ENCODE measurements at places on chromosomes 4 and X.

DNA sequence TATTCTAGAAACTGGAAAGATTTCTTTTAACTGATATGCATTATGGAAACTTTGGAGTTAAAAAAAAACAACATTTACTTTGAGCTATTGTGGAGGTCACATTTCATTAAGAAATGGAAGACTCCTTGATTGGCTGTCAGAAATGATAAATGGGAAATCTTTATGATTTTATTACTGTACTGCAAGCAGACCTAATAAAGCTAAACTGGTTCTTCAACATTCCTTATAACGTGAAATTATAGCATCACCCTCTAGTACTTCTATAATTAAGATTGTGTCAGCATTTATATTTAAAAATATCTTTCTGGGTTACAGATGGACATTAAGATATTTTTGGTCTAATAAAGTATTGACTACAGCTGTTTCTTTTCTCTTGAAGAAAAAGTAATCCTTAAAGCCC is 213.8 kb upstream of the PACRGL start:
- DNase-seq: no peak

DNA sequence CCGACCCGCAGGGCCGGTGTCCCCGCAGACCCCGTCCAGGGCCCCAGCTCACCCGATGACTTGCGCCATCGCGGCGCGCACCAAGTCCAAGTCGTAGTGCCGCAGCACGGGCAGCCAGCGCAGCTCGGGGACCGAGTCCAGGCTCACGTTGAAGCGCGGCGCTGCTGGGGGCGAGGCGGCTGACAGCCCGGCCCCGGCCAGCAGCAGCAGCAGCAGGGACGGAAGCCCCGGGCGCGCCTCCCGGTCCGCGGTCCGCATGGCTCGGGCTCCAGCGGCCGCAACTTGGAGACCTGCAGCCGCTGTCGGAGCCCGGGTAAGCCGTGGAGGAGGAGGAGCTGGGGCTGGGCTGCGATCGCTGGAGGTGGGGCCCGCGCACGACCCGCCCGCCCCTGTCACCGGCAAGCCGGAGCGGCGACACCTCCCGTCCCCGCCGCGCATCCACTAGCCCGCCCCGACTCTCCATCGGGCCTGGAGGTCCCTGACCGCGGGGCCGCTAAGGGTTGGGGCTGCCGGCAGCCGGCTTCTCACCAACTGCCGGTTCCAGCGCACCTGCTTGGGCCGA is at the start of gene NAAA:
Gene NAAA (minus strand): TSS at position 322 of the 562 bp plus-strand sequence. CDS start 64 bp downstream, at position 258.
- peak; percentile 17 for DNase-seq

DNA sequence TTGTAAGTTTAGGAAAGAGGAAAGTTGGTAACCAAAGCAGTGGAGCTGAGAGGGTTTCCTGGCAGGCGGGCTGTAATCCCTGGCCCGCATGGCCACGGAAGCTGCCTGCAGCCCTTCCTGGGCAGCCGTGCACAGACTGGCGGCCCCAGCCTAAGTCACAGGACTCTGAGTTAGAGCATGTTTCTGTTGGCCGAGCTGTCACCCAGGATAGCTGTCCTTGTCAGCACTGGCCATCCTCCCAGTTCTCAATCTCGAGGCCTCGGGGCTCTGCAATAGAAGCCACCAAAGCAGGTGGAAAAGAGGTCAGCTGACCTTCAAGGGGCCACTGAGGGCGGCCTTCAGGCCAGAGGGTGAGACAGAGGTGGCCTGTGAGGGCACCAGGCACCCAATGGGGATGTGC is 20.5 kb downstream of the PNMA6E start:
- DNase-seq: no peak

- no peak for DNase-seq
Observed at GRCh38 chrX:619451-619811, 11.2 kb upstream of the SHOX start.

DNA sequence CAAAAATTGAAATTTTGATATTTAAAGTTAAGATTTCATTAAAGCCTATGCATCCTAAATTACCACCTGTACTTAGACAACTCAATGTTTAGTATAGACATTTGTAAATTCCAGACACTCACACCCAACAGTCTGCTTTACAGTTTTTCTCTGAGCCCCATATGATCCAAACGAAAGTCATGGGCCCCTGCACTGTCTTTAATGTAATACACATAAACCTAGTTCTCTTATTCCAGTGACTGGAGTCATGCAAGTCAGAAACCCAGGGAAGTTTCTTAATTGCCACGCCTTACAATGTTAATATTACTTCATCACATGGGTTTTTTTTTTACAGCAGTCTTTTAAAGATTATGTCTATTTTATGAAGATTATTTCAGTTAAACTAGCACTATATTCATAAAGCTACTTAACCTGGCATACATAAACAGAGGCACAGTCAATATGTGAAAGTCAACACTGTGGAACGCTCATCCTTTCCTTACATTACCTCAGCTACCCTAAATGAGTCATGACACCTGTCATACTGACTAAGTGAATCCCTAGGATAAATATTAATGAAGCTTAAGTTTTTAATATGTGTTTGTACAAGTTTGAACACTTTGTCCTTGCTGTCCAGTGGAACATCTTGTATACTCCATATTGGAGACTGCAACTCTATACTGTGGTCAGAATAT is 67.7 kb upstream of the H2AZ1 start:
- DNase-seq: no peak

DNA sequence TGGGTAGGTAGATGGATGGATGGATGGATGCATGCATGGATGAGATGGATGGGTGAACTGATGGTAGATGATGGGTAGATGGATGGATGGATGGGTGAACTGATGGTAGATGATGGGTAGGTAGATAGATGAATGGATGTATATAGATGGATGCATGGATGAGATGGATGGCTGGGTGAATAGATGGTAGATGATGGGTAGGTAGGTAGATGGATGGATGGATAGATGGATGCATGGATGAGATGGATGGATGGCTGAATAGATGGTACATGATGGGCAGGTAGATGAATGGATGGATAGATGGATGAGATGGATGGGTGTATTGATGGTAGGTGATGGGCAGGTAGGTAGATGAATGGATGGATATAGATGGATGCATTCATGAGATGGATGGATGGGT is 15.1 kb upstream of the SLC25A6 start:
- no peak for DNase-seq

- DNase-seq: no peak
Observed at GRCh38 chrX:53354669-53355068, 67.8 kb downstream of the SMC1A start.

DNA sequence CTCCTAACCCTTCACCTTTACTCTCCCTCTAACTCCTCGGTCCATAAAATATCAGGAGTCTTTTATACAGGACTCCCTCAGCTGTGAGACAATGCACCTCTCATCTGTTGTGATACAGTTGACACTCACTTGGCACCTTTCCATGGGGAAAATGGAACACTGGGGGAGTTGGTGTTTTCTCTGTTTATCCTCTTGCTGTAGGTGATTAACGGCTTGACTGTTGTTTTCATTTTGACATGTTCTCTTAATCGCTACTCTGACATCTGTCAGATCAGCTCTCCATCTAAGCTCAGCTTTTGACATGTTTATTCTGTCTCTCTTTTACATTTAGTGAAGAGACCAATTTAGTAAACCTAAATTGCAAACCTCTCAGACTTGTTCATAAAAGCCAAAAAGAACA is 604.8 kb downstream of the TRAM1L1 start:
- DNase-seq: no peak

- peak; percentile 47 for DNase-seq
Observed at GRCh38 chrX:107025545-107025944, 25.5 kb upstream of the MORC4 start.

GRCh38 chrX:153245288-153245731 is 66.2 kb downstream of the MAGEA1 start:
- no peak for DNase-seq

DNA sequence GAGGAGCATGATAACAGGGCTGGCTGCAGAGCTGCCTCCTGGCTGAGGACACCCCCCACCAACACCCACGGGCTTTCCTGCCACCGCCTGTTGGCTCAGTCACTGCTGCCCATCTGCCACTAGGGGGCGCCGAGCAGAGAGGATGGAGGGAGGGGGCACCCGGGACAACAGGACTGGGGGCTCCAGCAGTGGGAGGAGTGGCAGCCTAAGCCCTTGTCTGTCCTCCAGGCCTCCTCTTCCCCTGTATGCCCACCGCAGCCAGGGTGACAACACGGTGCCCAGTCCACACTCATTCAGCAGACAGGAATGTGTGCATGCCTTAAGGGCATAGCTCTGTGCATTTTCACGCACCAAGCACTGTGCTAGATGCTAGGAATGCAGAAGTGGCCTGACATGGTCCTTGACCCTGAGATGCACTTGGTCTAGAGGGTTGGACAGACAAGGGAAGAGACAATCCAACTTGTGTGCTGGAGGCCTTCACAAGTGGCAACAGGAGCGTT is 149.9 kb downstream of the AMMECR1 start:
- no peak for DNase-seq

- DNase-seq: no peak
Observed at GRCh38 chr4:168162604-168163003, 70.3 kb downstream of the ANXA10 start.

- DNase-seq: no peak
Observed at GRCh38 chr4:80045786-80046185, 27.2 kb downstream of the ANTXR2 start.

DNA sequence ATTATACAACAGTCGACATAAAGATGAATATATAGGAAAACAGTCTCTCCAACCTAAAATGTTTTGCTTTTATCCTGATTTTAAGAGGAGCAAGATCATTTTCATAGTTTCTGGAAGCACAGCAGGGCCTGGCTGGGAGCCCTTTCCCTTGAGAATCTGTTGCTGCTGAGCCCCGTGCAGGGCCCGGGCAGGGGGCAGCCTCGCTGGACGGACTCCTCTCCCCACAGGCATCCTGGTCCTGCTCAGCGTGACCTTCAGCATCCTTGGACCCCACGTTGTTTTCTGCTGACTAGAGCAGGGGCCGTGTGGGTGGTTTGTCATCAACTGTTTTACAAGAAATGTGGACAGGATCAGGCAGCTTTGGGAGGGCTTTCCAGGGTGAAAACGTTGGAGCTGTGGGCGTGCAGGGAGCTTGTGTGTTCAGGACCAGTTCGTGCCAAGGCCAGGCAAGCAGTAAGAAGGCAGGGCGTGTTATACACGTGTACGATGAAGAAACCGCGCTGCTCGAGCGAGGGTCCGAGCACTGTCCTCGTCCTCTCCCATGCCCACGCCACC is 25.0 kb downstream of the CPZ start:
- DNase-seq: no peak

DNA sequence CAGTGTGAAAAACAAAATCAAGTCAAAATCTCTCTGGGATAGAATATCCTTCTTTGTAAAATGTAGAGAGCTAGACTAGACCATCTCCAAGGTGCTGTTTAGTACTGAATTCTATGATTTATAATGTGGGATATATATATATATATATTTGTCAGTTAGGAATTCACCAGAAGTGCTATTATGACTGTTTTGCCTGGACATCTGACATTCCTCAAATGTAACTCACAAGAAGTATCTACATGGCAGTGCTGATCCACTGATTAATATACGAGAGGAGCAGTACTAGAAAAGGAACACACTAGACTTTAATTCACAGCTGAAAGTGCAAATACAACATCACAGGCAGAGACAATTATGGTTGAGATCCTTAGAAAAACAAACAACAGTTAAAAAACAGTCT is 208.9 kb downstream of the GBA3 start:
- DNase-seq: no peak

DNA sequence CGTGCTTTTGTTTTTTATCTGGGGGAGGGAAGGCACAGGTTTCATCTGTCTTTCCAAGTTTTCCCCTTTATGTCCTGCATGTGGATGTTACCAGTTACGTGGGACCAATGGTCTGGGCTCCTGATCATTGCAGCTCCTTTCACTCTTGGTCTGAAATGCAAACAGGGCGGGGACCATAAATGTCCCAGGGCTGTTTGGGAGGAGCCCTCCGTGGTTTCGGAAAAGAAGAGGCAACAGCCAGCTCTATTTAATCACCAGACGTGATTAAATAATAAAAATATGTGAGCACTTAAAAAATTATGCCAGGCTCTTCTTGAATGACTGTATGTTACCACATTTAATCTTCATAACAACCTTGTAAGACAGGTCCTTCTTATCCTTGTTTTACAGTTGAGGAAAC is 30.8 kb upstream of the C1GALT1C1 start:
- no peak for DNase-seq

DNA sequence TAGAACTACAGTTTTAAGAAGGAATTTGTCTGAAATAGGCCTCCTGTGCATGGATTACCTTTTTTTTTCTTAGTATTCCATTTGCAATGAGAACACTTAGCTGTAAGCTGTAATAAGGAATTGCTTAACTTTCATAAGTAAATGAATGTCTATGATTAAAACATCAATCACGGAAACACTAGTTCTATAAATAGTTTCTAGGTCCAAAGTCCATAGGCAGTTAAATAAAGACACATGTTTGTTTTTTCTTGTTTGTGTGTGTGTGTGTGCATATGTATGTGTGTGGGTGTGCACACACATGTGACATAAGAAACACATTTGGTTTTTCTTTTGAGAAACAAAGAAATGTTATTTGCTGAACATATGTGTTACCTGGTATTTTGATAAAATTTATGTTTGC is 11.2 kb downstream of the GPRIN3 start:
- no peak for DNase-seq

DNA sequence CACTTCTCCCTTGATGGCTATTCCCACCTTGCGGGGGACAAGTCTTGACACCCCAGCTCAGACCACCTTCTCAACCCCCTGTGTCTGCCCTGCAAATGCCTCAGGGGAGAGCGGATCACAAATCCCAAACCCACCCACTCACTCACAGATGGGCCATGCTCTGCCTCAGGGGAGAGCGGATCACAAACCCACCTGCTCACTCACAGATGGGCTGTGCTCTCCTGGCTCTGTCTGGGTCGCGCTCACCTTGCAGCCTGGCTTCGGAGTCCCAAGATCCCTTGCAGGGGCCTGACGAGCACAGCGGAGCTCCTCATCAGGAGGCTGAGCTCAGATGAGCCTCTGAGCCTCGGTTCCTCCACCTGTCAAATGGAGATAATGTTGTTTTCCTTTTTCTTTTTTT is 38.6 kb downstream of the HTRA3 start:
- DNase-seq: no peak

GRCh38 chr4:18056030-18056429 is 34.5 kb upstream of the LCORL start:
- DNase-seq: no peak

GRCh38 chr4:163157157-163157556 is 9.5 kb downstream of the NAF1 start:
- DNase-seq: no peak

- DNase-seq: peak; percentile 7
Observed at GRCh38 chr4:98802770-98803198, 126.1 kb downstream of the EIF4E start.

DNA sequence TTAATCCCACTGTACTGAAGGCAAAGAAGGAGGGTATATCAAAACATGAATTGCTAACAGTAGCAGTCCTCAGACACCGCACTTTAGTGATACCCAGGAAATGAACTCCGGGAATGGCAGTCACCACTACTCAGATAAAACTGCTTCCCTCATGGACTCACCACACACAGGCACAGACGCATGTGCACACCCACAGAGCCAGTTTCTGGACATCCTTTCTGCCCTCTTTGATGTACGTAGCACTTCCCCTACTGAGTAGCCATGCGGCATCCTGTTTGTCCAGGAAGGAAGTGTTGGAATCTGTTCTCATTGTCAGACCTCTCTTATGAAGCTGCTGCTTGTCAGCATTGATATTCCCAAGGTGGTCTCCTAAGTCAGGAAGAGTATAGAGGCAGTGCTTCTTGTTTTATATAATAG is 95.7 kb downstream of the DCLK2 start:
- peak; percentile 36 for DNase-seq
